GM04504 (cell line): ENCODE measurements at places on chromosomes 2 and 18.
A peak's percentile ranks its signal among the peaks of the same experiment; 100 is the strongest.

DNA sequence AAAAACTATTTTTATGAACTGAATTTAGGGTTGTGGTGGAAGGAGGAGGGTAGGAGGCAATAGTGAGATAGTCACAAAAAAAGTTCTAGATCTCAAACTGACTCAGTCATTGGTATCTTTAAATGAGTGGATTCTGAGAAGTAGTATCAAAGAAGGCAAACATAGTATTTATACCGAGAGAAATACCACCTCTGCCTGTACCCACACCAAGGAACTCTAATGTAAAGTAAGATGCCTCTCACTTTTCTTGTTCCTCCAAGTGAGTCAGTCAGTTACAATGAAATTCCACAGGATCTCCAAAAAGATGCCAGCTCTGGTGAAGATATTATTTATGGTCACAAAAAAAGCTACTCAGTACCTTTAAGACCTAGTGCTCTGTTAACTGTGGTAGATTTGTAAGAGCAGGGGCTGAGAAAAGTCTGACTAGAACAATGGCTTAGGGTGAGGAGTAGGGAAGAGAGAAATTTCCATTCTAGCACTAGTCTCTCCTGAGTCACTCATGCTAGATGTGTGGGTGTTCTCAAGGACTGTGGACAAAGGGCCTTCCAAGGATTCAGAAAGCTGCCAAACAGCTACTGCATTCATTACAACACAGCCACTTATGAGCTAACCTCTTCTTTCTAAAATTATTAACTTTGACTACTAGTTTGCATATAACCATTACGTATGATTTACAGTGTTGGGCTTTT, 36.3 kb downstream of the YWHAQ start:
- peak; percentile 59 for DNase-seq

- DNase-seq = no peak
These were observed 130.6 kb downstream of the COL6A3 start for GRCh38 chr2:237283131-237283928.

- DNase-seq = peak; percentile 60
These were observed 84.6 kb downstream of the COLEC12 start for GRCh38 chr18:415617-416612.

GRCh38 chr18:52054324-52054723, 285.7 kb upstream of the DCC start:
- no peak for DNase-seq

GRCh38 chr18:62033207-62033606, 140.4 kb upstream of the RNF152 start:
- DNase-seq = no peak

DNA sequence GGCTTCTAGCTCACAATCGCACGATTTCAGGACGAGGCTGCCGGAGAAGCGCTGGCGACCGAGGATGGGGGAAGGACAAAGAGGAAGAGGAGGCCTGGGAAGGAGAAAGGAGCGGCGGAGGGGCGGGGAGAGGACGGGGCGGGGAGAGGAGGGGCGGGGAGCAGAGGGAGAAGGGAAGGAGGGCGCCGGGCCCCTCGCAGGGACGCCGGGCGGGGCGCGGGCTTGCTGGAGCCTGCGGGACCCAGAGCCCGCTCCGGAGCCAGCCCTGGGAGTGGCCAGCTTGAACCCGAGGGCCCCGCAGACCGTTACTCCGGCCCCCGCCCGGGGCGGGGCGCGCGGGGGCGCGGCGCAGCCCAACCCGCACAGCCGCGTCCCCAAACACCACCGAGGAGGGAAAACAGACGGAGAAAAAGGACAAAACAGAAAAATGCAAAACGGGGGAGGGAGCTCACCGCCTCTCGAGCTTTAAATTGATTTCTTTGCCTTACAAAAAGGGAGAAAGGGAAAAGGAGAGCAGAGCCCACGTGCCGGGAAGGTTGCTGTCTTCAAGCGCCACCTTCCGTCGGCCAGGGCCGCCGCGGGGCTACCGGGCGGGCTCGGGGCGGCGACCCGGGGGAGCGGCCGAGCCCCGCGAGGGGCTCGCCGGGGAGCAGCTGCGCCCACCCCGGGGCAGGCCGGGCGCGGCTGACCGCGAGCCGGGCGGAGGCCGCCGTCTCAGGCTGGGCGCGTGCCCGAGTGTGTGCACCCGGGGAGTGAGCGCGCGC, 781 bp upstream of the SOX11 start:
- no peak for DNase-seq

DNA sequence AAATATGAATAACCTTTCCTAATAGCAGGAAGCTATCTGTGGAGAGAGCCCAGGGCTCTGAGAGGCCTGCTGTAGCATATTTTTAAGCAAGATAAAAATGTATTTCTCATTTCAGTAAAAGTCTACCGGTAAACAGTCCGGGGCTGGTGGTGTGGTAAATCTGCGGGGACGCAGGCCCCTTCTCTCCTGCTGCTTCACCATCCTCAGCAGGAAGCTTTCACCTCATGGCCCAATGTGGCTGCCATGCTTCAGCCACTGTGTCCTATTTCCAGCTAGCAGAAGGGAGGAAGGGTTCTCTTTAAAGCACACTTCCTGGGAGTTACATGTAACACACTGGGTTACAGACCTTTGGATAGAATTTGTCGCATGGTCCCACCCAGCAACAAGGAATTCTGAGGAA, 79.5 kb upstream of the ODC1 start:
- no peak for DNase-seq

DNA sequence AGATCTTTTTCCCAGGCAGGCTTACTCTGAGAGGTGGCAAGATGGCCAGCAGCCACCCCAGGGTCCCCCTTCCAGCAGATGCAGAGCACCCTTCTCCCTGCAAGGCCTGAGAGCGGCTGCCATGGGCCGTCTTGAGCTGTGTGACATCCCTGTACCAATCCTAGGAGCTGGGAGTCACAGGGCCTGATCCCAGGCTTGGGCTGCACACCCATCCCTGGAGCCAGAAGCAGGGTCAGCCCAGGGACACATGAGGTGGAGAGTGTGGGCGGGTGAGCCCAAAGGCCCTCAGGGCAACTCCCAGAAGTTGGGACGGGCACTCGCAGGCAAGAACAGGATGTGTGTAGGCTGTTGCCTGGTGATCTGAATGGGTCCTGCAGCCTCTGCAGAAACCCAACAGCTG, 40.5 kb downstream of the CROCC2 start:
- no peak for DNase-seq

DNA sequence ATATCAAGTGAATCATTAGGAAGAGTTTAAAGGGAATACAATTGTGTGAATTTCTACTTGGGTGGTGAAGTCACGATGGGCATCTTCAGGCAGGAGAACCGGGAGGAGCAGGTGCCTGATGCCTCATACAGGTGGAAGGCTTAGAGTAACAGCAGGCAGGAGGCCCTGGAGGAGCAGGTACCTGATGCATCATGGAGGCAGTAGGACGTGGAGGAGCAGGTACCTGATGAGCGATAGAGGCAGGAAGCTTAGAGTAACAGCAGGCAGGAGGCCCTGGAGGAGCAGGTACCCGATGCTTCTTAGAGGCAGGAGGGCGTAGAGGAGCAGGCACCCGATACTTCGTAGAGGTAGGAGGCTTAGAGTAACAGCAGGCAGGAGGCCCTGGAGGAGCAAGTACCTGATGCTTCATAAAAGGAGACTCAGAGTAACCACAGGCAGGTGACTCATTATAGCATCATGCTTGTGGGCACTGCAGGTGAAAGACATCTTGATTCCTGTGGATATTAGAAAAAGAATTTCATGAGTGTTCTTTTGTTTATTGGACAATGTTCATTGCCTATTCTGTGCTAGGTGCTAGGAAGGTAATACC, 133.9 kb downstream of the ATP9B start:
- no peak for DNase-seq

DNA sequence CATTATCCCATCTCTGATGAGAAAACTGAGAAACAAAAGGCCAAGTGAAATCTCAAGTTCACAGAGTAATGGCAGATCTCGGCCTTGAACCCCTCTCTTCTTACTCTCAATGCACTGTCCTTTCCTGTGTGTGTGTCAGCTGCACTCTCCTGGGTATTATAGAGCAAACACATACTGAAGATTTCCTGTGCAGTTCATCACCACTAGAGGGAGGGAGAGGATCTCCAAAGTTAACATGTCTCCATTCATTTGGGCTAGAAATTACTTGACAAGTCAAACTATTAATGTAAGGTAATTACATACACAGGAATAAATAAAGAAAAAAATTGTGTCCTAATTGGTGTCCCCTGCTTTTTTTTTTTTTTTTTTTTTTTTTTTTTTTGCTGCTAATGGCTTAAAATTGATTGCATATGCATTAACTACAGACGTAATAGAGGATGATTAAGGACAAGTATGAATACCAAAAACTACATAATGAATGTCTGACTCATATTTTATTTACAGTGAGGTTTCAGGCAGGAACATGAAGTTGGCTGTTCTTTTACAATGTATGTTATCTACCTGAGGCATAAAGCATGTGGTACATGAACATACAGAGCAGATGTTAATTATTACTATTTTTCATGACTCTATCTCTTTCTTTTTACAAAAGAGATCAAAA, 269.2 kb downstream of the NYAP2 start:
- DNase-seq = peak; percentile 44

DNA sequence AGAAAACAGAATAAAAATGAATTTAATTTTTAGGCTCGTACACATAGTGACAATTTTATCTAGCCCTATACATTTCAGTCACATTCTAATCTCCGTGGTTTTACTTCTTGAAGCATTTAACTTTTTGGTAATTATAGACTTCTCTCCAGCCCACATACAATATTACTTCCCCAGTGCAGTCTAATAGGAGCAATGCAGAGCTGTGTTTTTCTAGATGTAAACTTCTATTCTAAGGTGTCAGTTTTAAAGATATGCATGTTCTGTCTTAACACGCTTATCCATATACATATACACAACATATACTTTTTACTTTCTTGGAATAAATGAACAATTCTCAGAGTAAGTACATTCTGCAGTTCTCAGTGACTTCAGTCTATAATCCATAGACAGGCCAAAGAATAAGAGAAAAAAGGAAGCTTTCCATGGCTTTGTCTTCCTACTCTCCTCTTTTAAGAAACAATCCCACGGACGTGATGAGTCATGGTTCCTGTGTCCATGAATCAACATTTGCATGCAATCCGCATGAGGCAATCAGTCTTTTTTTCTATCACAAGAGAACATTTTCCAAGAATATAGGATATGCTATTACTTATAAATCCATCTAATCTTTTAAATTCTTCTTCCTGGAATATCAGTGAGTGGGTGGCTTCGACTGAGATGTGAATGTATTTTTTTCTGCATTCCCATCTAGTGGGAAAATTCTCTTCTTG, 42.8 kb downstream of the CCDC102B start:
- peak; percentile 83 for DNase-seq

- peak; percentile 16 for DNase-seq
These were observed 74.1 kb downstream of the CABYR start for GRCh38 chr18:24212939-24213338.

DNA sequence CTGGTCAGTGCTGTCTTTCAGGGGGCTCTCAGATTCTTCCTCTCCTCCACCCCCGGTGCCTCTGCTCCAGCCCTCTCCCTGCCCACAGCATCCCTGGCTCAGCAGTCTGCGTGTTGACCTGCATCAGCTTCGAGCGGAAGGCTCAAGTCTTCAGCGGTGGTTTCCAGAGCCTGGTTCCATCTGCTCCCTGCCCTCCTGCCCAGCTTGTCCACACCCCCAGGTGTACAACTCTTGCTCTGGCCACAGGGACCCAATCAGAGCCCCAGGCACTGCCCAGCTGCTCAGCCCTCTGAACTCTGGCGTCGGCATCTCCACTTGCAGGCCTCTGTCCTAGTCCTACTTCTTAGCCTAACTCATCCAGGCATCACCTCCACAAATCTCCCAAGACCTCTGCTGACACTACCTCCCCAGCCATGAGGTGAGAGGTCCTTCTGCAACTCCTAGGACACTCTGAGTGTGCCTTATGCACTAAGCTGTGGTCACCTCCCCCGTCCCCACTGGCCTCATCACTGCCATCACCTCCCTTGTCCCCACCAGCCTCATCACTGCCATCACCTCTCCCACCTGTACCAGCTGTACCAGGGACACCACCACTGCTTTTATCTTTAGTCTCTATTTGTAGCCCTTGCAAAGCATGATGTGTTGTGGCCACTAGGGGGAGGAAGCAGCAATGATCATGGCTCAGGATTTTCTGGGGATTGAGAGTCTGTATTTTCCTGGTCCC, 60.9 kb downstream of the EDAR start:
- peak; percentile 18 for DNase-seq

- no peak for DNase-seq
These were observed 118.3 kb upstream of the ALKAL2 start for GRCh38 chr2:406231-406630.

GRCh38 chr2:138023298-138023697, 59.0 kb downstream of the HNMT start:
- no peak for DNase-seq

DNA sequence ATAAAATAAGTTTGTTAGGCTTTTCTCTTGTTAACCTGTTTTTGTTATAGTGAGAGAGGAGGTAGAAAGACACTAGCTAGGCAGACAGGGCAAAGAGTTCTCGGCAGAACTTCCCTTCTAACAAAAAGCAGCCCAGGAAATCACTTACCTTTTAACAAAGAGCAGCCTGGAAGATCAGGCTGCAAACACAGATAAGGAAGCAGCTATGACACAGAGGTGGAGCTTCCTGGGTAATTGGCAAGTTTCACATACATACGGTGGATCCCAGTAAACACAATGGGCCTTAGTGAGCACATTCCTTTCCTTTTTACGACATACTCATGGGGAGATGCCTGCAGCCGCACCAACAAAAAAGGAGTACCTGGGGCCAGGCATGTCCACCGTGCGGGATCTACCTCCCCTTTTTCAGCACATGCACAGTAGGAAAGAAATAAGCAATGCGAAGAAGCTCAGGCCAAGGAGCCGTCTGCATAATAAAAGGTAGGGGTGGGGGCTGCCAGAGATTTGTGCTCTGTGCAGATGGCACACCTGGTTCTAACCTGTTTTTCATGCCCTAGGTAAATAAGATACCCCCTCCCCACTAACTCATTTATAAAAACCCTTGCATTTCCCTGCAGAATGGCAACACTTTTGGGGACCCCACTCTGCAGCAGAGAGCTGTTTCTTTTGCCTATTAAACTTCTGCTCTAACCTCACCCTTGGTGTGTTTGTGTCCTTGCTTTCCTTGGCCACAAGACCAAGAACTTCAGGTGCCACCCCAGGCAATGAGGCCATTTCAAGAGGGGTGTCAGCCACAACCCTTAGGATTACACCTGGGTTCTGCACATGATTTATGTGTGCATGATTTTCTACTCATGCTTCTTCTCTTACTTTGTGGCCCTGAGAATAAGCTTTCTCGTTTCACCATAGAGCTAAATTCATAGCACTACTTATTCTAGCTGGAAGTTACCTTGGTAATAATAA, 26.5 kb downstream of the MDH1 start:
- DNase-seq = peak; percentile 9

DNA sequence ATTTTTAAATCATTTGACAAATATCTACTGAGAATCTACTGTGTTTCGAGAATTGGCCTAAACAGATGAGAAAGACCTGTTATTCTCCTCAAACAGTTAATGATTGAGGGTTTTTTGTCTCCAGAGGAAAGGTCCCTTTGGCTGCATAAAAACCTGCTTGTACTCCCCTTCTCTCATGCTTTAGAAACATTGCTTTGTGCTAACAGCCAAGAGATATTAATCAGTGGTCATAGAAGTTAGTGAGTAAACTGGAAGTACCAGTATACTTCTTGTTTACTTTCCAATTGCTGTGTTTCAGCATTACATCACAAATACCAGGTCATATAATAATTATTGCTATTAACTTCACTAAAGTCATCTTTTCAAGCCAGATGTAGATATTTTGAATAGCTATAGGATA, 34.1 kb downstream of the ITGB6 start:
- no peak for DNase-seq

- DNase-seq = no peak
These were observed 1.8 kb downstream of the IL36RN start for GRCh38 chr2:113060796-113061195.
